ENCODE measurements at places on chromosomes 3 and 15. TPM values are rescaled to one million over a fixed set of nuclear protein-coding genes. Genes with fewer than 3 reads are reported as not detected.

Gene BNC1
- total RNA-seq, result 1.2 TPM

Gene CHST2
- total RNA-seq, result 0.57 TPM

Gene C3orf22
- not detected for total RNA-seq

Gene C2CD4A
- total RNA-seq, result 0.19 TPM

Gene PLCH1
- total RNA-seq, result 0.97 TPM

Gene CILP
- total RNA-seq, result 0.23 TPM

Gene SQOR
- 102 TPM for total RNA-seq

Gene ZNF860
- total RNA-seq, result 1.4 TPM

Gene PLSCR2
- not detected for total RNA-seq

Gene TLR9
- total RNA-seq, result 0.09 TPM

Gene MESP2
- 0.30 TPM for total RNA-seq

Gene UROC1
- not detected for total RNA-seq

Gene DNASE1L3
- not detected for total RNA-seq

Gene GOLGA6L9
- 1.5 TPM for total RNA-seq

Gene LRRC31
- total RNA-seq, result not detected

Gene DPPA2
- not detected for total RNA-seq

Gene DLEC1
- total RNA-seq, result not detected

Gene FAN1
- 11.4 TPM for total RNA-seq

Gene SLC15A2
- 0.18 TPM for total RNA-seq

Gene RAB6B
- 2.1 TPM for total RNA-seq

Gene IMPG2
- not detected for total RNA-seq

Gene TRPM1
- not detected for total RNA-seq

Gene KIF15
- 9.2 TPM for total RNA-seq

Data from A549 treated with GW870086 at 1 μM for 4 hours (cell line).